Kasumi-1 (cell line): ENCODE measurements at places on chromosomes 2 and 18.
A peak's percentile ranks its signal among the peaks of the same experiment; 100 is the strongest.

DNA sequence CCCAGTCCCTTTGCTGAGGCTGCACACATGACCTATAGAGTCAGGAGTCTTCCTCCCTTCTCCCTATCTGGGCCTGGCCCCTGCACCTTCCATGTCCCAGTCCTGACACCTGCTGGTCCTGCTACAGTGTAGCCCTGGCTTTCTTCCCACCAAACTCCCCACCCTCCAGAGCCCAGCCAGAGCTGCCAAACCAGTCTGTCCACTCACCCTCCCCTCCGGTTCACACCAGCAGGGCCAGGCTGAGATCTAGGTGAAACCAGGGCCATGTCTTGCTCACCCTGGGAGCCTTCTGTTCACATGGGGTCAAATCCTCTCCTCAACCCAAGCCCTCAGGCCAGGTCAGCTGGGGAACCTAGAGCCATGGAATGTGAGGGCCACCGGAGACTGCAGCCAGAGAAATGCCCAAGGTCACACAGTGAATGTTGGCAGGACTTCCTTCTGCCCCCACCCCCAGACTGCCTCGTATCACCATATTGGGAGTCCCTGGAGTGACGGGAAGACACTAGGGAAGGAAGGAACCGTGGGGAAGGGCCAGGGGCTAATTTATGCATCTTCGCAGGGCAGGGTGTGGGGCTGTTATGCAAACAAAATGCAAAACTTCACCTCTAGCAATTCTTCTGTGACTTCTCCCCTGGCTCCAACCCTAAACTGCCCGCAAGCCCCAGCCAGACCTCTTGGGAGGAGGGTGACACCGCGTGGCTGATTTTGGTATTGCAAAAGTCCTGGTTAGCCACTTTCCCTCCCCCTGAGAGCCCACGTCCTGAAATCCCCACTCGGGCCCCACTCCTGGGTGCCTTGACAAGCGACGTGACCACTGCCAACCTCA is 14.6 kb downstream of the TNS1 start:
- peak; percentile 32 for DNase-seq

DNA sequence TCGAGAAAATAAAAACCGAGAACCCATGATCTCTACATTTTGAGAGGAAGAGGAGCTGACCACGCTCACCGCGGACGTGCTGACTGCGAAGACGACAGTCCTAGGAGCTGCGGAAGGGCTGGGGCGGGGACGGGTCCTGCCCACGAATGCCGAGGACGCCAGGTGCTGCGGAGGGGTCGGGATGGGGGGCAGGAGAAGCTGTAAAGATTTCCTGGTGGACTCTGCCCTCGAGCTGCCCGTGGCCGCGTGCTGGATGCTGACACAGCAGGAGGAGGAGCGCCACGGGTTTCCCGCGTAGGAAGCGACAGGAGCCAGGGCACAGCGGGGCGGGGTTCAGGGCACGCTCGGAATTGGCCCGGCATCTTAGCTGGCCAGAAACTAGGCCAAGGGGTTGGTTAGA is 22.2 kb downstream of the ZSCAN30 start:
- DNase-seq, result no peak

GRCh38 chr2:179285060-179285459 is 20.4 kb upstream of the SESTD1 start:
- no peak for DNase-seq

GRCh38 chr2:29332540-29332939 is 217.3 kb downstream of the CLIP4 start:
- no peak for DNase-seq

DNA sequence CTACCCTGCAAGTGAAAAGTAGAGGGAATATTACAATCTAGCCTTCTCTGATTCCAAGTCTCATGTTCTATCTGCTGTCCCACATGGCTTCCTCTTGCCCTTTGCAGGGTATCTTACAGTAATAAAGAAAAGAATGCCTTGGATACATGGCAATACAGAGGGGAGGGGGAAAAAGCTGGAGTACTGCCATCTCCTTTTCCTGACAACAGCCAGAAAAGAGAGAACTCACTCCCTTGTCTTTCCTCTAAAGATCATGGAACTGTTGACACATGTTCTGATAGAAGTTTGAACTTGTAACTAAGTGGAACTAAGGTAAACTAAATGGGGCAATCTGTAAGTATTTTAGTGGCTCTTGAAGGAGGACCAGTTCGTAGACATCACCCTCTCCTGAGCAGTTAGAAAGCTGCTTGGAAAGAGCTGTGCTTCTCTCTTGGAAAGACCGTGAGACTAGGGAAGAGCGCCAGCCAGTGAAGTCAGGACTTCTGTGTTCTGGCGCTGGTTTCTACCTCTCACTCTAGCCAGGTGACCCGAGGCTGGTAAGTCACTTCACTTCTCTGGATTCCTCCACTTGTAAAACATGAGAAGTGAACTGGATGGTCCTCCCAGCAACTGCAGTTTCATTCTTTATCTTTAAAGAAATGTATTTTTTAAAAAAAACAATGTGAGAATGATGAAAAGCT is 242.3 kb upstream of the FOSL2 start:
- no peak for DNase-seq

DNA sequence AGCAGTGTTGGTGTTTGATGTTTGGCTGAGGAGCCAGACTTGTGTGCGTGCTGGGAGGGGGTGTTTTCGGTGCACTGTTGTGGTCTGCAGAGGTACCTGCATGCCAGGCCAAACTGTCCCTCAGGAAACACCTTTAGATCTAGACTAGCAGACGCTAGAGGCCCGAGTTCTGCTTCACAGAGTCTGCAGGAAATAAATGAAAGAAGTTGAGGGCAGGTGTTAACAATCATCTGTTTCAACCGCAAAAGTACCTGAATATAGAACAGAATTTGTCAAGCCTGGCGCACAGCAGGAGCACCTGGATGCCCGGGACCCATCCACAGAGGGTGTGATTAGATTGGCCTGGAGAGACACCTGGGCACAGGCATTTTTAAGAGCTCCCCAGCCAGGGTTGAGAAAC is 40.5 kb upstream of the REL start:
- DNase-seq, result no peak

- no peak for DNase-seq
Measured at GRCh38 chr2:21406911-21407310, 283.1 kb downstream of the TDRD15 start.

GRCh38 chr18:2898186-2898640 is 51.4 kb downstream of the EMILIN2 start:
- DNase-seq, result peak; percentile 97

GRCh38 chr18:24791751-24792545 is 331.5 kb downstream of the HRH4 start:
- no peak for DNase-seq

DNA sequence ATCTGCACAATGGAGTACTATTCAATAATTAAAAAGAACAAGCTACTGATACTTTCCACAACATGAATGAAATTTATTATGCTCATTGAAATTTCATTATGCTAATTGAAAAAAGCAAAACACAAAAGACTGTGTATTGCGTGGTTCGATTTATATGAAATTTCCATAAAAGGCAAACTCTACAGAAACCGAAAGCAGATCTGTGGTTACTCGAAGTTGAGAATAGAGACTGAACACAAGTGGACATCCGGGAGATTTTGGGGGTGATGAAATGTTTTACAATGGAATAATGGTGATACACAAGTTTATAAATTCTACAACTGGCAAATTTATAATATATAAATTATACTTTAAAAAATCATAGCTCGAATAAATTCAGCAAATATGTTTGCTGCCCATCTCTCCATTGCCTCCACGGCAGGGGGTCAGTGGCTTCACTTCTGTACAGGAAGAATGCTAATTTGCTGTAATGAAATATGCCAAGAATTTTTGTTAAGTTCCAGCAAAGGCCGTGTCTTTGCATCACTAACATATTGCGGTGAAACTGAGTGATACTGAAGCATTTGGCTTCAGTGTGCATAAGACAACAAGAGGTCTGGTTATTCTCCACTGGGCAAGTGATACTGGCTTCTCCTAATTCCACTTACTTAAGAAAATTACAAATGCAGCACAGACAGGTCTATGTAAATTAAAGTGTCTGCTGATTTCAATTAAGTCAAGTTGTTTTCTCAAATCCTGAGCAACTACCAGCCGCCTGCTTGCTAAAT is 96.7 kb downstream of the TMEM163 start:
- no peak for DNase-seq

GRCh38 chr2:215931256-215931903 is 82.0 kb downstream of the MREG start:
- DNase-seq, result peak; percentile 21
